Naive B cell (primary cell): ENCODE measurements at places on chromosomes 2 and 18. TPM values are rescaled to one million over a fixed set of nuclear protein-coding genes. Genes with fewer than 3 reads are reported as not detected.

C2orf72 gene
- not detected for polyA plus RNA-seq

THOC1 gene
- 16.3 TPM for polyA plus RNA-seq

MAPK4 gene
- polyA plus RNA-seq = not detected

SOWAHC gene
- 0.25 TPM for polyA plus RNA-seq

CASP8 gene
- 32.0 TPM for polyA plus RNA-seq

KLHL30 gene
- not detected for polyA plus RNA-seq

PSMA8 gene
- 2.9 TPM for polyA plus RNA-seq

ANKRD62 gene
- polyA plus RNA-seq = not detected

SULT1C2 gene
- polyA plus RNA-seq = not detected

DLX1 gene
- not detected for polyA plus RNA-seq

RNF181 gene
- polyA plus RNA-seq = 152 TPM

SLC11A1 gene
- 1.1 TPM for polyA plus RNA-seq

SLC25A12 gene
- polyA plus RNA-seq = 12.7 TPM

PDE1A gene
- polyA plus RNA-seq = 0.58 TPM

FOXI3 gene
- polyA plus RNA-seq = not detected

PREB gene
- 65.1 TPM for polyA plus RNA-seq

ITPRIPL1 gene
- polyA plus RNA-seq = 2.0 TPM

GRCh38 chr2:100142393-100142792 is at the start of gene AFF3:
Gene AFF3, minus strand, starts transcription at chr2:100142590. Its CDS starts 38,136 bp downstream, at chr2:100104454.
- DNase-seq = peak; percentile 90

GRCh38 chr18:50193796-50194630 is 934 bp downstream of the MYO5B start:
- no peak for DNase-seq

- DNase-seq = no peak
These were observed 127.4 kb downstream of the TANC1 start for GRCh38 chr2:159095813-159096212.

DNA sequence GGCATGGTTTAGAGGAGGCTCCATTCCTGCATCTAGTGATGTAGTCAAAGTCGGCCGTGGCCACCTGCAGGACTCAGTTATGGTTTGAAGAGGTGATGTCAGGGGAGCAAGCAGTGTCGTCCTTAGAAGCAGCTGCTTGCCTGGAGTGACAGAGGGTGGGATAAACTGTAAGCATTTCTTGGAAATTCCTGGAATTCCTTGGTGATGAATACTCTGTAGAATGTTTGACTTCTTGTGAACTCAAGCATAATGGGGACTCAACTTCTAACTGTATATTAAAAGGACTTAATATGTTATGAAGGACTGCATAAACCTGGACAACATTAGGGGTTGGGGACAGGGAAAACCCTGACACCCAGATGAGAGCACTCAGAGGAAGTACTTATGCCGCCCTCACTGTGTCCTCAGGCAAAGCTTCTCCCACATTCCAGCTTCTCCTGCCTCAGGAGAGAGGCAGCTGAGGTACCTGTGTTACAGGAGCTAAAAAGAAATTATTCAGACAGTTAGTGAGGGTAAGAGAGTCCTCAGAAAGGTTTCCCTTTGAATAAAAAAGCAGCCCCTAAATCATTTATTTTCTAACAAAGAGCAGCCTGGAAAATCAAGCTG is 459.9 kb upstream of the CELF4 start:
- no peak for DNase-seq

DNA sequence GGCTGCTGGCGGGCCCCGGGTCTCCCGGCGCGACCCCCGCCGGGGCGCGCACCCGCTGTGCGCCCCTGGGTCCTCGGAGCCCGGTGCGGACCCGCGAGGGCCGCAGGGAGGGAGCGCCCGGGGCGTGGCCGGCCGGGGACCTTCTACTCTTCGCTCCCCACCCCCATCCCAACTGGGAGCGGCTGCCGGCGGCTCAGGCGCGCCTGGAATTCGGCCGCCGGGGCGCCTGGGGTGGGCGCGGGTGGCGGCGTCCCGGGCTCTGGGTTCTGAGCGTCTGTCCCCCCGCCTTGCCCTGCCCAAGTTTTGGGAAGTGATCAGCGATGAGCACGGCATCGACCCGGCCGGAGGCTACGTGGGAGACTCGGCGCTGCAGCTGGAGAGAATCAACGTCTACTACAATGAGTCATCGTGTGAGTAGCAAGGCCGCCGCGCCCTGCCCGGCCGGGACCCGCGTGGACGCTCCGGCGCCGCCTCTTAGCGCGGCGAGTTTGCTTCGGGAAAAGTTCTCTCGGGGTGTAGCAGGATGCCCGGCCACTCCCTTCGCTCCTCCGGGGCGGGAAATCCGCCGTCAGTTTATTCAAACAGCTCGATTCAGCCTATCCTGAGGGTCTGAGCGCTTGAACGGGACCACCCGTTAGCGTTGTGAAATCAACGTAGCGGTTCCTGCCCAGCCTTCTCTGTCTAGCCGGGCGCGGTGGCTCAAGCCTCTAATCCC is 502 bp downstream of the TUBB6 start:
- peak; percentile 45 for DNase-seq

GRCh38 chr18:64037812-64038414 is 68.0 kb downstream of the SERPINB8 start:
- DNase-seq = peak; percentile 38

DNA sequence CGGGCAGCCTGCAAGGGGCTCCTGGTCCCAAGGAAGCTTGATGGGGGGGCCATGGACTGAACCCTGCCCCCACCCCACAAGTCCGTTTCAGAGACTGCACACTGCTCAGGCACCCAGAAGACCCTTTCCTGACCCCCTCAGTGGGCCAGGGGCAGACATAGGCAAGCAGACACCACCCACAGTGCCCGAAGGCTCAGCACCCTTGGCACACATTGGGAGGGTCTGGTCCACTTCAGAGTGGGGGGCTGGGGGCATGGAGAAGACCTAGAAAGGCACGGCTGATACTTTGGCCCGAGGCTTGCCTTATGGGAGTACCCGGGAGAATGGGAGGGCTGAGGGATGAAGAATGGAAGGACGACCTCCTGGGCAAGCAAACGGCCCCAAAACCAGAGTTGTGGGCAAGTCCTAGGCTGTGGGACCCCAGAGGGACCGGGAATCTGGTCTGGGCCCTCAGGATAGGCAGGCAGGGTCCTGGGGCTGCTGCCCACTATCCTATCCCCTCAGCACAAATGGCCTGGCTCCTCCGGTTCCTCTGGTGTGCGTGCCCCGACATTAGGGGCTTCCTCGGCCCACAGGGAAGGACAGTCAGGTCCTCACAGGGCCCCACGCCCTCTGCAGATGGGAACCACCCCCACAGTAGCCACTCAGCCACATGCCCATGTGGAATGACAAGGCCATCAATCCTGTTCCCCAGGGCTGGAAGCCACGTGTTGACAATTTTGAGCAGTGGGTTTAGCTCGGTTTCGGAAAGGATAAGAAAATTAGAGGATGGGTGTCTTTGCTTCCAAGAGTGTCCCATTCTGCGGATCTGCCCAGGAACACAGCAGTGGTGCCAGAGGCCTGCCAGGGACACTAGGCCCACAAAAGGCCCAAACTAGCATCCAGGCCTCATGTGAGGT is 15.0 kb upstream of the GPC1 start:
- no peak for DNase-seq

DNA sequence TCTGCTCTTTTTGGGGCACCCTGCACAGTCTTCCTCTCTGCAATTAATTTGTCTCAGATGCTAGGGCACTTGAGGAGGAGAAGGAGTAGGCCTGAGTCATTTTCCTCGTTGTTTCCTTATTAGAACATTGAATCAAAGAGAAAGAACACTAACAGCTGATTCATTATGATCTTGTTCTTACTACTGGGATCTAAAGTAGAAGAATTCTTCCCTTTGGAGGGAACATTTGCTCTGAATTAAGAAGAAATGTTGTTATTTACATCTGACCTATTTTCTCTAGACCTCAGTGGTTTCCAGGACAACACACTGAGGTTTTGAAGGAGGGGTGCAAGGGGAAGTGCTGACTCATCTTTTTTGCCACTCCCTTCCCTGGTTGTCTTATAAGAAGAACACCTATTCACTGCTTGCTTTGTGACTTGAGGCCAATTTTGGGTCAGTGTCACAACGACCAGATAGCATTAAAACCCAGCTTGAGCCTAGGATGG is 24.3 kb upstream of the STAT1 start:
- no peak for DNase-seq

DNA sequence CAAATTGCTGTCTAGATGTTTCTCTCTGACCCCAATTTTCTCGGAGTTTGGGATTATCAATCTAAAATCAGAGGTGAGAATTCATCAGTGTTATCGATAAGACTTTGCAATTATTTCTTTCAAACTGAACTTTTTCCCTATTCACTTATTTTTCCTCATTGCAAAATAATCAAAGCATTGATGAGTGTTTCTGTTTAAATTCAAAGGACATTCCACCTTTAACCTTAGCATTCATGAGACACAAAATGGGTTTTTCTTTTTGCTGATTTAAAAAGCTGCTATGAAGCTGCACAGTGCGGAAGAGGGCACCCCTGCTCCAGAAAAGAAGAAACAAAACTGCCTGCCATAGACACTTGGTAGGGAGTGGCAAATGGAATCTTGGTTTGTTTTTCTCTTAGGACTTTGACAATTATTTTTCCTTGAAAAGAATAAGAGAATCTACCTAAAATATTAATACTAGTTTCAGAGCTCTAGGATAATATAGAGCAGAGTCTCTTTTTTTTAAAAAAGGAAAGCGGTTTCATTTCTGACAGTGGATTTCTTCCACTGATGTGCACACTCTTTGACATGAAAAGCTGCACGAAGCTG is 203.4 kb downstream of the TGIF1 start:
- no peak for DNase-seq

DNA sequence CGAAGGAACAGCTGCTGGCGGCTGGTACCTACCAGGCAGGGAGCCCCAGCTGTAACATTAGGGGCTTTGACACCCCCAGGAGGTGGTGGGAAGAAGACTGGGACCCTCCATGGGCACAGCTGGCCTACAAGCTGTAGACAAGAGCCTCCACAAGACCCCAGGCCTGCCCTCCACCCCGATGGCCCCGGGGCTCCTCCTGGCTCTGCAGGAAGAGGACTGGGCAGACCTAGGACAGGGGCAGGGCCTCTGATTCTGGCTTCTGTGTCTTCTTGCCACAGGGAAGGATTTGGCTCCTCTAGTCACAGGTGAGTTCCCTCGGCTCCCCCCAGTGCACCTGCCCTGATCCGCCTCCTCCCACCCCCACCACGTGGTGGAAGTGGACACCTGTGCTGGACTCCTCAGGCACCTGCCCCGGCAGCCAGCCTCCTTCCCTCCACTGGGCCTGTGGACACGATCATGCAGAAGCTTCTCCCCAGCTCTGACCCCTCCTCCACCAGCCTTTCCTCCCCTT is 53.4 kb upstream of the ODC1 start:
- no peak for DNase-seq

DNA sequence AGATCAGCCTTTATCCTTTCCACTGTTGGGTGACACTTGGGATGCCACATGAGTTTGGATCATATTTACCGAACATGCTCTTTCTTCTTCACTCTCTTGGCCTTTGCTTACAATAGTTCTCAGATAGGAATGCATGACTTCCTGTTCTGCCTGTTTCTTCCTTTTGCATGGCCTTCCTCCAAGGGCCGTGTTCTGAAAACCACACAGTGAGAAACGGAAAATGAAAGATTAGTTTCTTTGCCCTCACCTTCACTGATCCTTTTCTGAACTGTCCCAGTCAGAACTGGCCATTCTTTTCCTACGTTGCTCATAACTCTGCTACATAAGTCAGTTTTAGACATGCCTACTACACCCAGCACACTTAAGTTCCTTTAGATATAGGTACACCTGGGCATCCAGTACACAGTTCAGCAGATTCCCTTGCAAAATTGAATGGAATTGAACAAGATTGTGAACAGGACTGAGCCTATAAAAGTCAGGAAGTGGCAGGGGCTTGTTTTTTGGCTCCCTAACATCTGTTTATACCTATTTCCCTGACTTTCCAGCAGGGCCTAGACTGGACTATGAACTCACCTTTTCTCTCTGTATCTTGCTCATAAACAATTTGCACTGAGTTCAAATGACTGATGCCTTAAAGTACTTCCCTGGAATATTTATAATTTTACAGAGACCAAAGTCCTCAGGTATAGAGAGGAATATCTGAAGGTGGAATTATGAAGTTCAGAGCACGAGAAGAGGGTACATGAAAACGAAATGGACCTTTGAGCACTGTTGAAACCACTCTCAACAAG is 186.4 kb upstream of the ST6GAL2 start:
- no peak for DNase-seq

DNA sequence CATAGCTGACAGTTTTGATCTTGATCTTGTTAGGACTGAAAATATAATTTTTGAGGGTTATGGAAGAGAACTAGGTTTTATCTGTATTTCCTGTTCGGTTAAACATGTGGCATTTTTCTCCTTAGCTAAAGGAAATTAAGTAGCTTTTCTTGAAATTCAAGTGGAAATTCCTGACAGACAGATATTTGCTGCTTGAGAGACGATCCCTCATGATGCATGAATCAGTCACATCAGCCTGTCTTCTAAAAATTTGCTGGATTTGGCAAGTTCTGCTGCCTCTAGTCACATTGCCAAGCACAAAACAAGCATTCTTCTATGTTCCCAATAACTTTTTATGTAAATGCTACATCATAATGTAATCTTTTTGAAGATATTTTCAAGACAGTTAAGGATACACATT is 201.8 kb upstream of the ATP5MC3 start:
- DNase-seq = no peak

GRCh38 chr2:20180676-20181648 is 44.0 kb downstream of the SDC1 start:
- DNase-seq = no peak

- DNase-seq = no peak
These were observed 902.4 kb upstream of the PIK3C3 start for GRCh38 chr18:41052625-41053024.

DNA sequence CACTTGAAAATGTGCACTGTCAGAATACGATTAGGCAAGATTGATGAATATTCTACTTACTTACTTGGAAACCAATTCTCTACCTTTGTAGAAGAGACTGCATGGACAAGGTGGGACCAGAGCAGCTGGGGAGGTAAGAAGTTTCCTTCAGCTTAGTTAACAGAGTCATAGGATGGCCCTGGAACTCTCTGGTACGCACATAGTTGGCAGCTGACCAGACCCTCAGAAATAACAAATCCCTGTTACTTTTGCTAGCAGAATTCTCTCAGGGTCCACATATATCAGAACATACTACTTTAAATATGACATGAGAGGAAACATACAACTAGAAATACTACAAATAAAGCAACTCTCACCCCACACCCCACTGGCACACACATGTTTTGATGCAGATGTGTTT is 24.8 kb upstream of the STAT1 start:
- no peak for DNase-seq

GRCh38 chr2:195733831-195734230 is 76.8 kb downstream of the SLC39A10 start:
- no peak for DNase-seq

GRCh38 chr2:162403884-162404283 is 60.0 kb downstream of the GCA start:
- DNase-seq = no peak

DNA sequence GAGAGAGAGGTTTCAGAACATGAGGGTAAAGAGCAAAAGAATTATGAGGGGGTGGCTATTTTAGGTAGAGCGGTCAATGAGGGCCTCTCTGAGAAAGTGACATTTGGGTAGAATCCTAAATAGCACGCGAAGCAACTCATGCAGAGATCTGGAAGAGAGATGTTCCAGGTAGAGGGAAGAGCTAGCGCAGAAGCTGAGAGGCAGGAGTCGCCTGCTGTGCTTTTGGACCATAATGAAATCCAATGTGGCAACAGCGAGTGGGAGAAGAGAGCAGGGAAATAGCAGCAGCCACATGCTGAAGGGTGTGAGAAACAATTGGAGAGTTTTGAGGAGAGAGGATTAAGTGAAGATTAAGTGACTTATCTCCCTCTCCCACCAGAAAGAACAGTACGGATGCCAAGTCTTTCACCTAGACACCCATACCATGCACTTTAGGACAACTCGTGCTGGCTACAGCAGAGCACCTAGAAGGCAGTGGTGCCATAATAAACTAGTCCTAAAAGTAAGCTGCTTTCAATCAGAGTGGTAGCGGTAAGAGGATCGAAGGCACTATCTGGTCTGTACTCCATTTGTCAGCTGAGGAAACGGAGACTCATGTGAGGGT is 129.7 kb downstream of the LRP2 start:
- no peak for DNase-seq
